Fibroblast of skin of left biceps (primary cell): ENCODE measurements at places on chromosomes 6 and 20.

GRCh38 chr6:45535933-45536332 is 158.2 kb upstream of the SUPT3H start:
- DNase-seq = no peak

- DNase-seq = no peak
Observed at GRCh38 chr6:105892577-105893262, 193.4 kb upstream of the PRDM1 start.

DNA sequence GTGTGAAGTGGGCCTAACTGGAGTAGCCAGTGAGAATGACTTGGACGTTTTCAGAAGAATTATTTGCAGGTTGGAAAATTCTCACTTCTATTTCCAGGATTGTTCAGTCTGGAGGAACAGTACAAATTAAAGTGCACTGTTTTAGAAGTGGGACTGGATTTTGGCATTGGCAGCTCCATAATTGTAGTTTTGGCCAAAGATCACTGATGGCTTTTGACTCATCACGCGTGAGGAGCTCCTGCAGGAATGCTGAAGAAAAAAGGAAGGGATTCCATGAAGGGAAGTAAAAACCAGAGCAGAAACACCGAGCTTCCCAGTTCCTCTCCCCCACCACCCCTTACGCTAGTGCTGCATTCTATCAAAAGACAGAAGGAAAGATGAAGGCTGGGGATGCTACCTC is 103.5 kb downstream of the JARID2 start:
- no peak for DNase-seq

DNA sequence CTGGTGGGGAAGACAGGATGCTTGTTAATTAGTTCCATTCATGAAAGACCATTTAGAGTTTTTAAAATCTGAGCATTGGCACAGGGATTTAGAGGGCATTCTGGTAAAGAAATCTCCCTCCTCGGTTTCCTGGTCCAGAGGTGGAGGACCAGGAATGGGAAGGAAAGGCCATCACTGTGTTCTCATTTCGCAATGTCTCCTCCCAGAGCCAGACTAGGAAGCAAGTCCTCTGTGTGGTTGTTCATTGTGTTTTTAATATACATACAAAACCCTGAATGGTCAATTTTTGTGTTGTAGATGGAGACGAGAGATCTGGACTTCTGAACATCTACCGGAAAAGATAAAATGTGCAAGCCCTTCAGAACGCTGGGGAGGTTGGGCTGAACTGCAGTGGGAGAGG is 41.3 kb downstream of the RIN2 start:
- no peak for DNase-seq

DNA sequence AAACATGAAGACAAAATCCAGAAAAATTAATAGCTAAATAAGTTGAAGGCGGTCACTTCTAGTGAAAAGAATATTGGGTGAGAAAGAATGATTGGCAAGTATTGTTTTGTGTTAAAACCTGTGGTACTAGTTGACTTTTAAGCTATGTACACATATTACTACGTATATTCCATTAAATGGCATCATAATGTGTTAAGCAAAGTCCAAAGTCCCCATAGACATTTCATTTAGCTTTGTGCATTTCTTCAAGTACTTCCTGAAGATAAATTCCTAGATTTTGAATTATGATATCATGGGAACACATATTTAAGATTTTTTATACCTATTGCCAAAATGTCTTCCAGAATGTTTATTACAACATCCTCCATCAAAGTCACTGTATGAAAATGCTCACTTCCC is 272.7 kb upstream of the IRAK1BP1 start:
- no peak for DNase-seq

- DNase-seq = no peak
Observed at GRCh38 chr6:105099371-105099770, 80.4 kb downstream of the POPDC3 start.

DNA sequence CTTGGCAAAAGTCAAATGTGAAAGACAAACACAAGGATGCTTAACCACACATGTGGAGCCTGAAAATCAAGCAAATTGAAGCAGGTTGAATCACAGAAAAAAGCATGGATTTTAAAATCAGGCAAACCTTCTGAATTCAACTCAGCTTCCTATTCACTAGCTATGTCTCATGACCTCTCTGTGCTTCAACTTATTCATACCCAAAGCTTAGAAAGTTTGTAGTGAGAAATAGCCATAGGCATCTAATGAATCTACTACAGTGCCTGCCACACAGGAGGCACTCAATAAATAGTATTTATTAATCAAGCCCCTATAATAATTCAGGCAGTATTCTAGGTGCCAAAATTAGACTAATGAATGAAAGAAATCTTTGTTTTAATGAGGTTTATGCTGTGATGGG is 112.2 kb upstream of the TNFAIP3 start:
- DNase-seq = no peak

DNA sequence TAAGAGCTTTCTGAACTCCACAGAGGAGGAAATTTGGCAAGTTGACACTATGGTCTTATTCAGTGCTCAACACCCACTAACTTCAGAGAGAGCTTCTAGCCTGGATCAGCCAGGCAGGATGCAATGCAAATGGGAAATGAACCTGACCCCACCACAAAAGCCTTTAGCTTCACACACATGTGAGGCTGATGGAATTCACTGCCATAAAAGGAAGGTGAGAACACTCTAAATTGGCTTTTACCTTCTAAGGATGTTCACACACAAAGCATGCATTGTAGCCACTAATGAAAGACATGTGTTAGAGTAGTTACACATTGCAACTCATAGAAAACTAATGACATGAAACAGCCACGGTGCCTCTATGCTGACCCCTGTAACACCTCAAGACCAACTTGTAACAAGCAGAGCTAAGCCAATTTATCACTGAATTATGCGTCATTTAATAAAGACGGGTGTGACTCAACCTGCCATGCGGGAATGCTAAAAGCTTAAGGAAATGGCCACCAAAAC is 262.1 kb downstream of the HACE1 start:
- peak; percentile 96 for DNase-seq

- DNase-seq = no peak
Observed at GRCh38 chr6:93786474-93787330, 367.3 kb upstream of the EPHA7 start.

- no peak for DNase-seq
Observed at GRCh38 chr20:36872852-36873251, 3.1 kb upstream of the TLDC2 start.

DNA sequence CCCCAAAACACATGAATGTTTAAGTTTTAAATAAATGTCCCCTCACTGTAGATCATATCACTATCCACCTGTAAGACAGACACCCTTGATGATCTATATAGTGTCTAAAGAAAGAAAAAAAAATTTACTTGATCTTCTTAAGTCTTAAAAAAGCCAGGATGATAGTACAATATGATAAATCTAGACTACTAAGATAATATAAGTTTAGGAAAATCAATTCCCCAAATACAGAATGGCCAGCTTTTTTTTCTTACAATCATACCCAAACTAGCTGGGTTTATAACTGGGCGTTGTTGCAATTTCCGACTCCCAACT is 14.4 kb downstream of the ZNF217 start:
- DNase-seq = no peak

DNA sequence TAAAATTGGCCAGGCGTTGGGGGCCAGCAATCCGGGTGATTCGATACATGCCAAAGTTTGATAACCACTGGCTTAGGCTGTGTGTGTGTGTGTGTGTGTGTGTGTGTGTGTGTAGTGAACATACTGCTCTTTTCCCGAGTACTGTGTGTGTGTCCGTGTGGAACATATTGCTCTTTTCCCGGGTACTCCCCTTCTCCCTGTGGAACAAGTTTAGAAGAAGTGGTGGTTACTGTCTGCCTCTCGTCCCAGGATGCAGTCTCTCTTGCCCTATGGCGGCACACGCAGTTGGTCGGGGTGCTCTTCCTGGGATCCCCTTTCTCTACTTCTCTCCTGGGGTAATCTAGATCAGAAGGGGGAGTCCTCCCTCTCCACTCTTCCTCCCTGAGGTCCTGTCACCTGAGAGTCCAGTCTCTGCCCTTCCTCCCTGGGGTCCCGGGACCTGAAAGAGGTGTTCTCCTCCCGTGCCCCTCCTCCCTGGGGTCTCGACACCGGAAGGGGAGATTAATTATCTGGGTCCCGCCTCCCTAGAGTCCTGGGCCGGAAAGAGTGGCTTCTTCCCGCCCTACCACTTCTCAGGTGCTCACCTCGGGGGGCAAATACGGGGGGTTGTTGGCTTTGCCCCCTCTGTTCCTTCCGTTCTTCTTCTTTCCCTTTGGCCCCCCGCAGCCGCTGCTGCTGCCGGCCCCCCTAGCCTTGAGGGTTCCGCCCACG is 516 bp downstream of the GTPBP2 start:
- DNase-seq = no peak

DNA sequence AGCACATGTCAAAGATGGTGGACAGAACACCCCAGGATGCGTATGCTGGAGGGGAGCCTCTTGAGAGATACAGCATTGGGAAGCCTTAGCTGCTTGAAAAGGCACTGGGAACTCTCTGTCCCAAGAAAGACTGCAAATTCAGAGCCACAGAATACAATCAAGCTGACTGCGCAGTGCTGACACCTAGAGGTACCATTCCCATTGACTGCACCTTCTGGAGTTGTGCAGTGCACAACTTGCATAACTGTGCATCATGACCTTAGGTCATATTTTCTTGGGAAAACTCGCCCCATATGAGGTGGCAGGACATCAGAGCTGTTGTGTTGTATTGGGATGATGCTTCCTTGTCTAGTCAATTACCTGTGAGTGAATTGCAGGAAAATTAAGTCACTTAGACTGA is 646.5 kb upstream of the NOX3 start:
- no peak for DNase-seq

DNA sequence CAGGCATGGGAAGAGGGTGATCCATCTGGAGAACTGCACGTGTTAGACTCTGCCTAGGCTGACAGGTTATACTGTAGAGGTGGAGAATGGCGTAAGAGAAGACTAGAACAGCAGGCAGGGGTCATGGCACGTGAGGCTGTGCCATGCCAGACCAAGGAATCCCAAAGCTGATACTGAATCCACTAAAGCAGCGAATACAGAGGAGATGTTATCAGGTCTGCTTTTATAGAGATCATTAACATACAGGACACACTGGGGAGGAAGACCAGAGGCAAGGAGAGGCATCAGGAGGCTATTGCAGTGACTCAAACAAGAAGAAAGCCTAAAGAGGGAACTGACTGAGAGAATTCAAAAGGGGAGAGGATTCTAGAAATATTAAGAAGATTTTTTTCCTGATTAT is 12.9 kb downstream of the PHACTR1 start:
- no peak for DNase-seq

GRCh38 chr6:9539231-9539755 is 875.6 kb downstream of the TFAP2A start:
- no peak for DNase-seq

- DNase-seq = no peak
Observed at GRCh38 chr6:37835923-37836322, 16.4 kb downstream of the ZFAND3 start.

DNA sequence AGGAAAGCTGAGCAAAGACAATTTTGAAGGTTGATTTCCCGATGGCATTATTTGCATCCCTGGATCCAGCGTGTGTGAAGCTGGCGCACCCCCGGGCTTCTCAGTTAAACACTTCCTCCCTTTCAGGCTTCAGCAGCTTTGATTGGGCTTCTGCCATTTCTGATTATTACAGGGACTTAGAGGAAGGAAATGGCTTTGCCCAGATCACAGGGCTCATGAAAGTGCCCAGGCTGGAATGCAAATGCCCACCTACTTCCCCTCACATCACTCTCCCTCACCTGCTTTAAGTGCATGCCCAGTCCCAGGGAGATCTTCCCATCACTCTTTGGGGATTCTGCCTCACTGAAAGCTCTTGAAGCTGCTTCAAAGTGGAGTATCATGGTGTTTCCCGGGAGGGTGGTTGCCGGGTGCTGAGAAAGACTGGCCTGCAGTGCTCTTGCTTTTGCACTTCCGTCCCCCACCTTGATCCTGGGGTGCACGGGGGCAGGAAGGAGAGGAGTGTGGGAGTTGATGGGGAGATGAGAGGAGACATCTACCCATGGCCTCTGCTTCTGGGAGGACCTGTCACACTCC is 28.3 kb downstream of the PHACTR3 start:
- no peak for DNase-seq

GRCh38 chr6:30405934-30406333 is 61.0 kb downstream of the RPP21 start:
- no peak for DNase-seq

DNA sequence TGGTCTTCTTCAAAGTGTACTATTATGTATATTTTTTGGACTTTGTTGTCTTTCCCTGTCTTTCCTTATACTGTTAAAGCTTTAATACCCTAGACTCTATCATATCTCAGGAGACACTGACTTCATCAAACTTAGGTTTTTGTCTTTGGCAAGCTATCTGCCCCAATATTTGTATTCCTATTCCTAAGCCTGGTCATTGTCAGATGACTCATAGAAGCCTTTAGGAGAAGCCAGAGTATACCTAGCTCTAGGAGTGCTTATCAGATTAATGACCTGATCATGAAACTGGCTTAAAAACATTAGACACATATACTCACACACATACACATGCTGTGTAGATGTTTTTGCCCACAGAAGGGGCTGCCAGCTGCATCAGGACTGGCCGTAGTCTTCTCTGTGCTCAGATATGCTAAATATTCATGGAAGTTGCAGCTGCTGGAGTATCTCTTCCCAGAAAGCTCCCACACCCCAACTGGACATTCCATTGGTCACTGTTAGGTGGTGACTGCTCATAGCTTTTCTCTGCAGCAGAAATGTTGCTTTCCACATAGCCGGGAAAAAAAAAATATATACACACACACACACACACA is 102.0 kb downstream of the ANKS1A start:
- DNase-seq = no peak

GRCh38 chr6:12336121-12336971 is 46.2 kb downstream of the EDN1 start:
- no peak for DNase-seq

DNA sequence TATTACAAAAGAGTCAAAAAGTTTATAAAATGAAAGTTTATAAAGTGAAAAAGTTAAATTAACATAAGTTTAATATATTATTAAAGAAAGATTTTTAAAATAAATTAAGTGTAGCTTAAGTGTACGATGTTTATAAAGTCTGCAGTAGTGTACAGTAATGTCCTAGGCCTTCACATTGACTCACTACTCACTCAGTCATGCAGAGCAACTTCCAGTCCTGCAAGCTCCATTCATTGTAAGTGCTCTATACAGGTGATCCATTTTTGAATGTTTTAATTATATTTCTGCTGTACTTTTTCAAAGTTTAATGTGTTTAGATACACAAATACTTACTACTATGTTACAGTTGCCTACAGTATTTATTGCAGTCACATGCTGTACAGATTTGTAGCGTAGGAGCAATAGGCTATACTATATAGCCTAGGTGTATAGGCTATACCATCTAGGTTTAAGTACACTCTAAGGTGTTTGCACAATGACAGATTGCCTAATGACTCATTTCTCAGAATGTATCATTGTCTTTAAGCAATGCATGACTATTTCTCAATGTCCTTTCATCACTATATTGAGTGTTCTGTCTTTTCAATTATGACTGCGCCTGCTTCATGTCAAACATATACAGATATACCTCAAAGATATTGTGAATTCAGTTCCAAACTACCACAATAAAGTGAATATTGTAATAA is 1110.3 kb upstream of the MAP3K7 start:
- DNase-seq = no peak

DNA sequence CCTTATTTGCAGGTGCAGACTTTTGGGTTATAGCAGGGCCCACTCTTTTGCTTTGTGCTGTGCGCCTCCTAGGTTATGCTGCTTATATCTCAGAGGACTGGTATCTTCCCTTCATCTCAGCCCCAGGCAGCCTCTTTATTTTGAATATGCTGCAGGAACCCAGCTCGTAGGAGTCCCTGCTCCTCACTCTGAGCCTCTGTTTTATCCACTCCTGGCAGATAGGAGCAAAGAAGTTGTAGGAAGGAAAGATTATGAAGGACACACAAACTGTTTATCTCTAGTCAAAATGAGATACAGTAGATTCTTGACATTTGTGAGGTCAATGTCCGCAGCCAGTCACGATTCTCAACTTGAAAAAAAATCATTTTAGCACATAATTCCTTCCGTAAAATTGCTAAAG is 15.6 kb downstream of the L3MBTL3 start:
- no peak for DNase-seq
